Effector memory CD4-positive, alpha-beta T cell (primary cell): ENCODE measurements at places on chromosomes 13 and 19.

DNA sequence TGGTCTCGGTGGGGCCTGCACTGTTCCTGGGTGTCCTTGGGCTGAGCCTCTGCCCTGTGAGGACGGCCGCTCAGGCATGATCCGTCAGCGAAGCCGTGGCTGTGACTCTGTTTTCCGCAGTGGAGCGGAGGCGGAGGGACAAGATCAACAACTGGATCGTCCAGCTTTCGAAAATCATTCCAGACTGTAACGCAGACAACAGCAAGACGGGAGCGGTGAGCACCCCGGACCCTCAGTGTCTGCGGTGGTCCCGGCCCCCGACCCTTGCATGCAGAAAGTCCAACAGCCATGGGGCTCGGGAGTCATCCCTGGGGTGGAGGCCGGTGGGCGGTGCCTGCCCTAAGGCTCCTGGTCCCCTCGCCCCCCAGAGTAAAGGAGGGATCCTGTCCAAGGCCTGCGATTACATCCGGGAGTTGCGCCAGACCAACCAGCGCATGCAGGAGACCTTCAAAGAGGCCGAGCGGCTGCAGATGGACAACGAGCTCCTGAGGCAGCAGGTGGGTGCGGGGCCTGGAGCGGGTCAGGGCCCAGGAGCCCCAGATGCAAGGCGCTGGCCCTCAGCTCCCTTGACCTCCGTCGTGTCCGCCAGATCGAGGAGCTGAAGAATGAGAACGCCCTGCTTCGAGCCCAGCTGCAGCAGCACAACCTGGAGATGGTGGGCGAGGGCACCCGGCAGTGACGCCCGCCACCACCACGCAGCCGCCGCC, 3.6 kb upstream of the HAMP start:
- no peak for DNase-seq
- no peak overlapping the region for H3K4me3 ChIP-seq
- H3K4me1 ChIP-seq = no peaks in the 10 kb centered on the region
- no peaks in the 10 kb centered on the region for H3K27me3 ChIP-seq
- no peak overlapping the region for H3K27ac ChIP-seq
- peaks cover 35% of the 10 kb centered on the region for H3K36me3 ChIP-seq

DNA sequence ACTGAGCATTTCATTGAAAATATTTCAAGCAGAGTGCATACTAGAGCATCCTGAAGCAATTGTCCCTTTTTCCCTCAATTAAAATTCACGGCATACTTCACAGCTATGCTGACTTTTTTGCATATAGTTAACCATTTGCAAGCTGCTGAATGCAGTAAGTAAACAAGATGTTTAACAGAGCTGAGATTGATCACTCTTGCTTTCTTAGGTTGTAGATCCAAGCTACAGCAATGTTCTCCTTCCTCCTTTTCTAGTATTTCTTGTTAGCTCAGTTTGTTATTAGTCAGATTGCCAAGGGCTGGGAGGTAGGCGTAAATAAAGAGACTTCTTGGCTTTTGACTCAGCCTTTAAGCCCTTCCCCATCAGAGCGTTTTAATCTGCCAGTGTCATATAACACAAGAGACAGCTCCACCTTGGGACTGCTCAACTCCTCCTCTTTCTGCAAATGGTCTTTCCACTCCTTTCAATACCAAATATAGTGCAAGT, at the start of gene SLITRK6:
TSS of gene SLITRK6 (minus strand) at position 323 of the 486 bp plus-strand sequence. CDS start 2,911 bp downstream, outside the sequence.
- no peak within 1 kb of the TSS for H3K27ac ChIP-seq
- DNase-seq = no peak
- H3K27me3 ChIP-seq = no peaks in the 10 kb centered on the region
- no peak within 1 kb of the TSS for H3K4me3 ChIP-seq

- peaks cover 9% of the 10 kb centered on the region for H3K4me1 ChIP-seq
- H3K4me3 ChIP-seq = peak within 1 kb of the TSS; percentile 98
- H3K27ac ChIP-seq = peak within 1 kb of the TSS; percentile 94
Measured at GRCh38 chr13:29850213-29850898, at the start of gene UBL3. Gene UBL3 (minus strand): TSS chr13:29850617. CDS start chr13:29849538, 1,079 bp downstream.

- no peak overlapping the region for H3K4me3 ChIP-seq
- no peaks in the 10 kb centered on the region for H3K4me1 ChIP-seq
- H3K36me3 ChIP-seq = no peaks in the 10 kb centered on the region
- DNase-seq = no peak
Measured at GRCh38 chr13:84686973-84687372, 804.7 kb upstream of the SLITRK1 start.

DNA sequence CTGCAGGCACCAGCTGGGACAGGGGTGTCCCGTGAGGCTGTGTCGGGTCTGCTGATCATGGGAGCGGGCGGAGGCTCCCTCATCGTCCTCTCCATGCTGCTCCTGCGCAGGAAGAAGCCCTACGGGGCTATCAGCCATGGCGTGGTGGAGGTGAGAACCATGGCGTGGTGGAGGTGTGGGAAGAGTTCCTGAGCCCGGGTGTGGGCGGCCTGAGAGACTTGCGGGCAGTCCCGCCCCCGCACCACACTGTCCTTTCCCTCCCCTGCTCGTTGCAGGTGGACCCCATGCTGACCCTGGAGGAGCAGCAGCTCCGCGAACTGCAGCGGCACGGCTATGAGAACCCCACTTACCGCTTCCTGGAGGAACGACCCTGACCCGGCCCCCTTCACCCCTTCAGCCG, 10.7 kb downstream of the APLP1 start:
- H3K4me3 ChIP-seq = no peak overlapping the region
- H3K27ac ChIP-seq = no peak overlapping the region
- DNase-seq = no peak
- peaks cover 4% of the 10 kb centered on the region for H3K4me1 ChIP-seq
- no peaks in the 10 kb centered on the region for H3K36me3 ChIP-seq
- peaks cover 12% of the 10 kb centered on the region for H3K27me3 ChIP-seq

DNA sequence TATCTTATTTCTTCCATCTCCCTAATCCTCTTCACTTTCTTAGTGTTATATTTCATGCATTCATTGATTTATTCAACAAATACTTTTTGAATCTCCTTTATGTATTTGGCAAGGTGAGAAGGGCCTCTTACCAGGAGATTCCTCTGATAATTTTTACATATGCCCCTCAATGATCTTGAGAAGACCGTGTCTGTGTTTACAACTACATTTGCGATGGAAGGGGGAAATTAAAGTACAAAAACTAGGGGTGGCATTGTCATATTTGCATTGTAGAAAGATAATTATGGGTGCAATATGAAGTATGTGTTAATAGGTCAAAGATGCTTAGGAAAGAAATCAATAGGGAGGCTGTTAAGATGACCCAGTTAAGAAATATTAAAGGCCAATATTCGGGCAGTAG, 1108.4 kb upstream of the MIR17HG start:
- H3K36me3 ChIP-seq = no peaks in the 10 kb centered on the region
- DNase-seq = no peak
- no peaks in the 10 kb centered on the region for H3K4me1 ChIP-seq

DNA sequence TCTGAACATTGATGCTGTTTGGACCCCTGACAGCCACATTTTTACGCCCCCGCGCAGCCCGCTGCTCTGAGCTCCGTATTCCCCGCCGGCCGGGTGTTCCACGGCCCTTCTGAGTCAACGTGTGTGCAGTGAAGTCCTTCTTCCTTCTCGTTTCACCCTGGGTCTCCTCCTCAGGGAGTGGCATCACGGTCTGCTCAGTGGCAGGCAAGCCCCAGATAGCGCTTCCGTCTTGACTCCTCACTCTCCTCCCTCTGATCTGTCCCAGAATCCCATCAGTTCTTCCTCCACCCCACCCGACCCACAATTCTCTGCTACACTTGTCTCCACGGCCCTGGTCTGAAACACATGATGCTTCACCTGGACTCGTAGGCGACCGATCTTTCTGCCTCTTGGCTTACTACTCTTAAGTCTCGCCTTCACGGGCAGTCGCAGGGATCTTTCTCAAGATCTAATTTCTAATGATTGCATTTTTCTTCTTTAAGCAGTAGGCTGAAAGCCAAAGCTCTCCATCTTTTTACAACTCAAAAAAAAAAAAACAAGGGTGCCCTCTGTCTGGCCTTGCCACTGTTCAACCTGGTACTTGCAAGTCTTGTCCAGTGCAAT, 33.9 kb downstream of the CCNE1 start:
- no peak for DNase-seq
- no peaks in the 10 kb centered on the region for H3K27me3 ChIP-seq
- H3K27ac ChIP-seq = peak overlapping the region; percentile 73
- peaks cover 21% of the 10 kb centered on the region for H3K4me1 ChIP-seq
- no peaks in the 10 kb centered on the region for H3K36me3 ChIP-seq

GRCh38 chr13:73820688-73821087, 313.5 kb downstream of the KLF12 start:
- no peak overlapping the region for H3K27ac ChIP-seq
- no peaks in the 10 kb centered on the region for H3K27me3 ChIP-seq
- DNase-seq = no peak
- no peaks in the 10 kb centered on the region for H3K36me3 ChIP-seq
- no peak overlapping the region for H3K4me3 ChIP-seq
- H3K4me1 ChIP-seq = no peaks in the 10 kb centered on the region

- peaks cover 3% of the 10 kb centered on the region for H3K27me3 ChIP-seq
- no peak for DNase-seq
- H3K4me3 ChIP-seq = no peak overlapping the region
- H3K27ac ChIP-seq = no peak overlapping the region
- no peaks in the 10 kb centered on the region for H3K36me3 ChIP-seq
Measured at GRCh38 chr13:27408074-27408473, 16.3 kb upstream of the GTF3A start.

GRCh38 chr13:108342369-108343289, 73.1 kb downstream of the TNFSF13B start:
- peaks cover 15% of the 10 kb centered on the region for H3K4me1 ChIP-seq
- H3K4me3 ChIP-seq = peak overlapping the region; percentile 23
- no peaks in the 10 kb centered on the region for H3K27me3 ChIP-seq
- no peaks in the 10 kb centered on the region for H3K36me3 ChIP-seq

DNA sequence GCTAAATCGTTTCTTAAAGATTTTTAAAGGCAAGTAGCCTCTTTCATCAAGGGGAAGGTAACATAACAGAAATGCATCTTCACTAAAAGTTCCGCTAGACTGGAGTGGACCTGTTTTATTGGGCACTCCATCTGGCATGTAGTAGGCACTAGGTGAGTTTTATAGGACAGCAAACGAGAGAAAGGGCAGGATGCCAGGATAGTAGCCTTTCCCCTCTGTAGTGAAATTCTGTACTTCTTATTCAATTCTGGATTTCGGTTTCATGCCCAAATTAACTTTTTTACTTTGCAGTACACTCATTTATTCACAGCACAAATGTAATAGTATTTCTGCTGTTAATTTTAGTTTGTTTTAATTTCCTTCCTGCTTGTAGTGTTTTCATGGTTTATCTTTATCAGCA, 45.2 kb downstream of the GPR180 start:
- no peak for DNase-seq
- H3K36me3 ChIP-seq = no peaks in the 10 kb centered on the region
- H3K4me1 ChIP-seq = no peaks in the 10 kb centered on the region
- no peaks in the 10 kb centered on the region for H3K27me3 ChIP-seq
- H3K27ac ChIP-seq = no peak overlapping the region

DNA sequence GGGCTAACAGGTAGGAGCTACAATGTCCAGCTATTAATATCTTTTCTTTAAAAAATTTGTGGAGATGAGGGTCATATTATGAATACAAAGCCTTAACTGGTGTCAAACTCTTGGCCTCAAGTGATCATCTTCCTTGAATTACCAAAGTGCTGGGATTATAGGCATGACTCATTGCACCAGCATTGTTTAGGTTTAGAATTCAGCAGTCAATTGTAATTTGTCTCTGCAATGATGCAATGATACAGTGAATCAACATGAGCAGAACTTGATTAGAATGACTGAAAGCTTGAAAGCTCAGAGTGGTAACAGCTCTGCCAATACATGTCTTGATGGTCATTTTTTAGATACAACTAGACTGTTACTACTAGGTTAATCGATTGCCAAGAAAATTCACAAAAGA, 752.8 kb upstream of the MIR17HG start:
- H3K36me3 ChIP-seq = no peaks in the 10 kb centered on the region
- no peaks in the 10 kb centered on the region for H3K4me1 ChIP-seq
- no peak for DNase-seq

- no peak overlapping the region for H3K4me3 ChIP-seq
- no peak for DNase-seq
- H3K4me1 ChIP-seq = peaks cover 11% of the 10 kb centered on the region
- no peaks in the 10 kb centered on the region for H3K36me3 ChIP-seq
- H3K27ac ChIP-seq = no peak overlapping the region
Measured at GRCh38 chr13:46575818-46576221, 22.9 kb downstream of the LRCH1 start.

DNA sequence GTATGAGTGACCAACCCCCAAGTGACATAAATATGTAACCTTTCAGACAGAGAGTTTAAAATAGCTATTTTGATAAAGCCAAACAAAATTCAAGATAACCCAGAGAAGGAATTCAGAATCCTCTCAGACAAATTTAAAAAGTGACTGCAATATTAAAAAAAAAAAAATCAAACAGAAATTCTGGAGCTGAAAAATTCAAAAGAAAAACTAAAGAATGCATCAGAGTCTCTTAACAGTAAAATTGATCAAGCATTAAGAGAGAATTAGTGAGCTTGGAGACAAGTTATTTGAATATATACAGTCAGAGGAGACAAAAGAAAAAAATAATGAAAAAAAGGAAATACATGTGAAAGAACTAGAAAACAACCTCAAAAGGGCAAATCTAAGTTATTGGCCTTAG, 53.1 kb upstream of the ATXN8OS start:
- H3K4me3 ChIP-seq = no peak overlapping the region
- H3K27me3 ChIP-seq = no peaks in the 10 kb centered on the region
- no peaks in the 10 kb centered on the region for H3K36me3 ChIP-seq
- no peaks in the 10 kb centered on the region for H3K4me1 ChIP-seq
- H3K27ac ChIP-seq = no peak overlapping the region
- DNase-seq = no peak

DNA sequence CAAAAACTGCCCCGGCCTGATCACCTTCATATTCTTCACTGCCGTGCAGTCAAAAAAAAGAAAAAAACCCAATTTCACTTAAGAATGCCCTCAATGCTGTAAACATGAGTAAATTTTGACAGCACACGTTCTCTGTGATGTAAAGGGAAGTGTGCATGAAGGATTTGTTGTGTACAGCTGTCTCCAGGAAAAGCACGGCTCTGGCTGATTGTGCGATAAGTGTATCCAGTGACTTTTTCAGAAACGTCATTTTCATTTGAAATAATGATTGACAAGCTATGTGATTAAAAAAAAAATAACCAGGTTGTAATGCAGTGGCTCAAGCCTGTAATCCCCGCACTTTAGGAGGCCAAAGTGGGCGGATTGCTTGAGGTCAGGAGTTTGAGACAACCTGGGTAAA, 39.6 kb downstream of the ANKRD10 start:
- H3K4me3 ChIP-seq = no peak overlapping the region
- H3K36me3 ChIP-seq = no peaks in the 10 kb centered on the region
- no peak for DNase-seq

GRCh38 chr13:20546556-20546955, 20.4 kb upstream of the IFT88 start:
- no peaks in the 10 kb centered on the region for H3K36me3 ChIP-seq
- DNase-seq = no peak
- no peaks in the 10 kb centered on the region for H3K27me3 ChIP-seq

DNA sequence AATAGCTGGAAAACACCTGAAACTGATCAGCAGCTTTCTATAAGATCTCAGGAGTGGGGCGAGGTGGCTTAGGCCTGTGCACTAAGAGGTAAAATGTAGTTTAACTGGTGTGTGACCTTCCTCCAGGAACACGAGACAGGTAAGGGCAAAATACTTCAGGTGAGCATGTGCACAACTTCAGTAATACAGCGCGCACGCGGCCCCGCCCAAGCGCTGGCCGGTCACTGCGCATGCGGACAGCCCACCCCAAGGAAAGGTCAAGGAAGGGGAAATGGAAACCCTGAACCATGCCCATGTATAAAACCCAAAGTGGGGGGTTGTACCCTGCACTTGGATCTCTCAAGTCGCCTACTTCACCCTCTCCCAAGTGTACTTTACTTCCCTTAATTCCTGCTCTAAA, 49.4 kb upstream of the ARHGEF7 start:
- peaks cover 4% of the 10 kb centered on the region for H3K27me3 ChIP-seq
- H3K4me1 ChIP-seq = peaks cover 3% of the 10 kb centered on the region
- H3K36me3 ChIP-seq = no peaks in the 10 kb centered on the region
- DNase-seq = no peak
